ENCODE measurements at places on chromosomes 1 and 21.

GRCh38 chr1:27032119-27032461 is 19.4 kb upstream of the TENT5B start:
- no peak for DNase-seq

DNA sequence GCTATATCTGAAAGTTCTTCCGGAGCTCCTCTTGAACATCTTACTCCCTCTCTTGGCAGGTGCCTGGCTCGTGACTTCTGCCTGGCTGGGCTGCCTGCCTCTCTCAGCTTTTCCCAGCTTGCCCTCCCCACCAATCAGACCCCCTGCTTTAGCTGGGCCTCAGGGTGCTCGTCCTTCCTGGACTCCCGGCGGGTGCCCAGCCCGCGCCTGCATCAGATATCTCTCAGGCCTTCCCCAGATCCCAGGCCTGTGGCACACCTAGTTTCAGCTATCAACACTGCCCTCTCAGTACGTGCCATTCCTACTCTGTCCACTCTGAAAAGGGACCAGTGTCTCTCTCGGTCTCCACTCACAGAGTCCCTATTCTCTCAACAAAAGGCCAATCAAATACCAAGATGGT is 96.5 kb upstream of the CLDN14 start:
- no peak for DNase-seq

- no peak for DNase-seq
These were observed 47.6 kb downstream of the ATP6V1G3 start for GRCh38 chr1:198492872-198493271.

DNA sequence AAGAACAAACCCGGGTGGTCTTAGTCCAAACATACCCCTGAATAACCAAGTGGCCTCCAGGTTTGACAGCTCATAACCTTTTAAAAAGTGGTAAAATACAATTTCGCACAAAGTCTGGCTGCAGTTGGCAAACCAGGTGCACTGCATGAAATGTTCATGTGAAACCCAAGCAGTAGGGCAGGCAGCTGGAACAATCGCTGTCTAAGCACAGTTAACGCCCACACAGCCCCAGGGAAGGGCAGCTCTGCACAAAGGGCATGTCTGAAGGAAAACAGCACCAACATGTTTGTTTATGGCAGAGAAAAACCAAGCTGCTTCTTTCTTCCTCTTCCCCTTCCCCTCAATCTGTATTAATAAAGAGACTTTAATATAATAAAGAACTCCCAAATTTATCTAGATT is 49.5 kb downstream of the KIAA1614 start:
- DNase-seq: peak; percentile 30

GRCh38 chr1:17669866-17670451 is 85.2 kb upstream of the ACTL8 start:
- no peak for DNase-seq

- DNase-seq: peak; percentile 76
These were observed 10.7 kb downstream of the FOXO6 start for GRCh38 chr1:41371630-41372599.

DNA sequence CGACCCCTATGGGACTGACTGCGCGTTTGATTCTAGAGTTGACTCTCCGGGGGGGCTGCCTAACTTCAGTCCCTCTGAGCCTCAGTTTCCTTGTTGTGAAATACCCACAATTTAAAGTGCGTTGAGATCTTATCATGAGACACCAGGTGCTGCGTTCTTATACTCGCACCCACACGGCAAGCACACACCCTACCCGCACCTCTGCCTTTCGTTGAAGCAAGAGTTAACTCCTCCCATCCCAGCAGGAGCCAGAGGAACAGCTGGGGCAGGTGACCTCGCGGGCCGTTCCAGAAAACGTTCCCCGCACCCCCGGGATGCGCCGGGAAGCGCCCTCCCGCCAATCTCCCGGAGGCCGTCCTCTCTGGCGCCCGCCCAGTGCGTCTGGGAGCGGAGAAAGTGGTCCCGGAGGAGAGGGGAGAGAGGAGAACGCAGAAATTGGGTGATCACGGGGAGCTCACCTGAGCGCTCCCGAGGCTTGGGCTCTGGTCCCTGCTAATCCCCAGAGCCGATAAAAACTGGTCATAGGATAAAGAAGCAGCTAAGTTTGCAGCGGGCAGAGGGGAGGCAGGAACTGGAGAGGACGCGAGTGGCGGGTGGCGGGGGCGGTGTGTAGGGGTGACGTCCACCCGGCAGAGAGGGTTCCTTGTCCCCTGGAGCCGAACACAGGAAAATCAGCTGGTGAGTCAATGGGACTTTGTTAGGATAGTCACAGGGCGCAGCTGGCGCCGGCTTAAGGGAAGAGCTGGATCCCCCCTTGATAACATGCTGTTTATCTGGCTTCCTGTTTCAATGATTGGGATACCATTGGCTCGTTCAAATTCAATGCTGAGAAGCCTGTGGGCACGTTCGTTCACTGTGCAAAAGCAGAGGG is 869 bp downstream of the NAV1 start:
- DNase-seq: peak; percentile 75

DNA sequence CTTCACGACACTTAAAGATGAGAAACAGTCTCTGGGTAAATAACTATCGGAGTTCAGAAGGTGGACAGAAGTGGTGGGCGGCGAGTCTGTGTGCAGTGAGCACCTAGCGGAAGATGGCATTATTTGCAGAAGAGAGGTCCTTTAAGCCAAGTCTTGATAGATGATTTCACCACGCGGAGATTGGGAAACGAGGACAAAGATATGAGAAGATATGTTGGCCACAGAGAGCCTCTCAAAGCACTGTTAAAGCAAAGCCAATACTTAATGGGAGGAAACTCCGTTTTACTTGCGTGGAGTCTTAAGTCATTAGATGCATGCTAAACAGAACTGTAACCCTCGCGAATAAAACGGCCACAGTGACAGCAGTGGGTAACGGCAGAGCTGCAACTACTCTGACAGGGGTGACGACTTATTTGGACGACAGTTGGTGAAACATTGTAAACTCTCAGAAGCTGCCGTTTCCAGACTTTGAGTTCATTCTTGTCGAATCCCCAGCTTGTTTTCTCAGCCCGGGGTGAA is 577 bp upstream of the CEP350 start:
- DNase-seq: no peak

DNA sequence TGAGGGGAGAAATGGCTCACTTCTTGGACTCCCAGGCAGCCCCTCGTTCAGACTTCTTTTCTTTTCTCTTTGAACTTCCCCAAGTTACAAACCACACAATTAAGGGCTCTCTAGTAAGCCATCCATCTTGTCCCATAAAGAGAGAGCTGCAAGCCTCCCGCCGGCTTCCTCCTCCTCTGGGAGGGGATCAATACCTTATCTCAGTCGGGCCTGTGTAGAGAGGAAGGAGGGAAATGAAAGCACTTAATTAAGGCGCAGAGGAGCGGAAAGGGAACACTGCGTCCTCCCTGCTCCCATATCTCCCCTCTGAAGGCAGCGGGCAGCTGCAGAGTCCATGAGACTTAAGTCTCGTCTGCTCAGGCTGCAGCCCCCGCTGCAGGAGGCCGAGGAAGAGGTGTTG is 112.6 kb upstream of the CSF3R start:
- no peak for DNase-seq

GRCh38 chr1:53442299-53442698 is 16.9 kb upstream of the DMRTB1 start:
- no peak for DNase-seq

DNA sequence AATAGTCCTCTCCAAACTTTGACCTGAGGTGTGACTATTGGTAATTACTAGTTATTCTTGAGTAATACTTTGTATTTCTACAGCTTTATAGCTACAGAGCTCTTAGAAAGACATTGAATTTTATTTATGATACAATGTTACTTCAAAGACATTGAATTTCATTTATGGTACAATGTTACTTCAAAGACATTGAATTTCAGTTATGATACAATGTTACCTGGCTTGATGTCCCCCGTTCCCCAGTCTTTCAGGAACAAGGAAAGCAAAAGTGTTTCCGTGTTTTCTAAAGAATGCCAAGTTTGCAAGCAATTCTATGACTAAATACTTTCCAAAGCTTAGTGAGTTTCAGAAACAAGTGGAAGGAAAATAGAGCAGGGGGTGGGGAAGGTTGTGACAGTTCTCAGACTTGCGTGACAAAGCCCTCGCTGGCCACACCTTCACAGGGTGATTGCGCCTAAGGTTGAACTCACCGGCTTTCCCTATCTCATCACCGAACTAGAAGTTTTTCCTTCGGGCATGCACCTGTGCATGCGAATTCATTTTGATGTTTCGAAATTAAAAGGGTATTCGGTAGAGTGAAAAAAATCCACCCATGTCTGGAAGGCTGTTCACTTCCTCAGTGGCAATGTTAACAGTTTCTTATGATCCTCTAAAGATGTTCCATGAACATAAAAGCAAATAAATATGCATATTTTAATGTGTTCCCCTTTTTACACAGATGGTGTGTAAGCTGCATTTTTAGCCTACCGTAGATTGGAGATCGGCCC is 909 bp upstream of the PAXBP1 start:
- DNase-seq: peak; percentile 48

DNA sequence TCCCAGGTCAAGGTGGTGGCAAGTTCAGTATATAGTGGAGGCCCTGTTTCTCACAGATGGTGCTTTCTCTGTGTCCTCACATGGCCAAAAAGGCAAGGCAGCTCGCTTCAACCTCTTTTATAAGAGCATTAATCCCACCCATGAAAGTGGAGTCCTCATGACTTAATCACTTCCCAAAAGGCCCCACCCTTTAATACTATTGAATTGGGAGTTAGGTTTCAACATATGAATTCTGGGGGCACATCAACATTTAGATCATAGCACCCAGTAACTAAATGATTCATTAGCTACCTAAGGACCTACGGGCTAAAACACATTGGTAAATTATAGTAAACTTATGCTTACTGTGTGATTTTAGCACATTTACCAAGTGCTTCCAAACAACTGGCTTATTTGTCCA is 317.9 kb downstream of the LTN1 start:
- DNase-seq: no peak

DNA sequence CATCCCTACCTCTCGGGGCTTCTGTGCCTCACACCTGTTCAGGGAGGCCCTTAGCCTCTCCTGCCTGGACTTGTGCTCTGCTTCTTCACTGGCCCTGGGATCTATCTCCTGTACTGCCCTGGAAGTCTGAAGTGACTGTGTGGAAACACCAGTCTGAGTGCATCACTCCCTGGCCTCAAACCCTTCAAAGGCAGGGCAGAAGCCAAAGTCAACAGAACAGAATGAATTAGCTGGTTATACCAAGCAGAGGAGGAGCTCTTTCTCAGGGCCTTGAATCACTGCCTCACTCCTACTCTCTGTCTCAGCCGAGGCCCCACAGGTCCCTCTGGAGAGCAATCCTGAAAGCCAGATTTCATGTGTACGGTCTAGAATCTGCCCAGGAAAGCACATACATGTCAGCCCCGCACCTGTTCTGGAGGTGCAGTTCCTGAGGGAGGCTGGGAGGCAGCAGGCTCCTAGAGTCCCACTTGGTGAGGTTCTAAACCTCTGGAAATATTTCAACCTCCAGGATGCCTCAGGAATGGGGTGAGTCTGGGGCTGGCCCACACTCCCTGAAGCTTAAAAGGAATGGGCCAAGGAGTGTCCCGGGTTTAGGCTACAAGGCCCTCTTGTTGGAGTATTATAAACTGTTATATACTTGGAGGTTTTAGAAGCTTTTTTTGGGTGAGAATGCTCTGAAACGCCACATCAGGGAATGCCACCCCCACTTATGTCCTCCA is 98.3 kb downstream of the ABCA4 start:
- peak; percentile 69 for DNase-seq

DNA sequence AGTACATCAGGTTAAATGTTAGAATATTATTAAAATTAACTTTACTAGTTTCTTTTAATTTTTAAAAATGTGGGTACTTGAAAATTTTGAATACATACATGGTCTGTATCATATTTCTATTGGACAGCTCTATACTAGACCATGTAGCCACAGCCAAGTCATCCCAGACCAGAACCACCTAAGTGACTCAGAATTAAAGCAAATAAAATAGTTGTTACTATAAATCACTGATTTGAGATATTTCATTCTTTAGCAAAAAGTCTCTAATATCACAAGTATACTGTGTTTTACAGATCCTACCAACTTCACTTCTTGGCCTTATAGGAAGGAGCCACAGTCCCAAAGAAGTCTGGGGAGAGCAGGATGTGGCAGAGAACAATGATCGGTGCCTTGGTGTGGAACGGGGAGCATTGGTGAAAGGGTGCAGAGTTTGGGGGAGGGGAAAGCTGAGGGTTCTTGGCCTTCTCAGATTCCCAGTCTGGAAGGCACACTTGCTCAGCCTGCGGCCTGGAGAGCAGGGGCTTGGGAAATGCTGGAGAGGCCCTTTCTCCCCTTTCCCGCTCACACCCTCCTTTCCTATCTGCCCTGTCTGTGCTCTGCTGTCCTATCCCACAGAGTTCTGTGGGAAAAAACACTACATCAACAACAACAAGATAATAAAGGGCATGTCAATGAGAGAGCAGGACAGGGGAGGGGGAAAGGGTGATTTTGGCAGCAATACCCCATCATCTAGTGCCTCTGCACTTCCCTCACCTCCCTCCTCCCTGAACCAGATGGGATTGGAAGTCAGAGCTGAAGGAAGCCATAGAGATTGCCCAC is 122.1 kb downstream of the NGF start:
- no peak for DNase-seq

DNA sequence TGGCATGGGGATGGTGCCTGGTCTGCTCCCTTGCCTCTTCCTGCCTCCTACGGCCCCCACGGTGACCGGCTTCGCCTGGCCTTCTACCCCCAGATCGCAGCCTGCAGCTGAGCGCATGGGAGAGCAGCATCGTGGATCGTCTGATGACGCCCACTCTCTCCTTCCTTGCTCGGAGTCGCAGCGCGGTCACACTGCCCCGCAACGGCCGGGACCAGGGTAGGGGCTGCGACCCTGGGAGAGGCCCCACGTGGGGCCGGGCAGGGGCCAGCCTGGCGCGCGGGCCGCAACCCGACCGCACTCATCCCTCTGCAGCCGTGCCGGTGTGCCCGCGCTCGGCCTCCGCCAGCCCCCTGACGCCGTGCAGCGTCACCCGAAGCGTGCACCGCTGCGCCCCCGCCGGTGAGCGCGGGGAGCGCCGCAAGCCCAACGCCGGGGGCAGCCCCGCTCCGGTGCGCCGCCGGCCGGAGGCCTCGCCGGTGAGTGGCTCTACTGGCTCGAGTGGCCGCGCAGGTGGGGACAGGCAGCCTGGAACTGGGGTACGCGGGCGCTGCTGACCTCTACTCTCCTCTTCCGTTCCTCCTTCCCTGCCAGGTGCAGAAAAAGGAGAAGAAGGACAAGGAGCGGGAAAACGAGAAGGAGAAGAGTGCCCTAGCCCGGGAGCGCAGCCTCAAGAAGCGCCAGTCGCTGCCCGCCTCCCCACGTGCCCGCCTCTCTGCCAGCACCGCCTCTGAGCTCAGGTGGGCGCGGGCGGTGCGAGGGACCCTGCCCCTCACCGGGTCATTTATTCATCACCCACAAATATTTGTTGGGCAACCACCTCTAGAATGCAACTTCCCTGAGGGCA is 20.4 kb downstream of the MAP7D1 start:
- DNase-seq: no peak

DNA sequence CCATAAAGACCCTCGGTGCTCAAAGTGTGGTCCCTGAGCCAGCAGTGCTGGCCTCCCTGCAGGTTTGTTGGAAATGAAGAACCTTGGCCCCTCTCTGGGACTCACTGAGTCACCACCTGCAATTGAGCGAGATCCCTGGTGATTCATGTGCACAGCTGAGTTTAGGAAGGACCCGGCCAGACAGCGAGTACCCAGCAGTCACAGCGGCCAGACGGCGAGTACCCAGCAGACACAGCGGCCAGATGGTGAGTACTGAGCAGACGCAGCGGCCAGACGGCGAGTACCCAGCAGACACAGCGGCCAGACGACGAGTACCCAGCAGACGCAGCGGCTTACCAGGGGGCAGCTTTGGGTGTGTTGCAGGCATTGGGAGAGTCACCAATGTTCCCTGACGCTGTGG is 123.8 kb downstream of the PRDM16 start:
- DNase-seq: no peak
